ENCODE measurements at places on chromosomes 4 and X. TPM values are rescaled to one million over a fixed set of nuclear protein-coding genes. Genes with fewer than 3 reads are reported as not detected.

PHF8 gene
- total RNA-seq, result 12.5 TPM

LGI2 gene
- 0.25 TPM for total RNA-seq

IQCM gene
- total RNA-seq, result not detected

TMEM156 gene
- 0.49 TPM for total RNA-seq

RHOH gene
- not detected for total RNA-seq

LIAS gene
- 11.8 TPM for total RNA-seq

TEC gene
- 1.1 TPM for total RNA-seq

ARMCX2 gene
- total RNA-seq, result 74.2 TPM

BTC gene
- not detected for total RNA-seq

KLHL4 gene
- 2.7 TPM for total RNA-seq

HTR2C gene
- total RNA-seq, result not detected

NKAP gene
- total RNA-seq, result 7.7 TPM

PCDH10 gene
- 0.05 TPM for total RNA-seq

S100G gene
- total RNA-seq, result not detected
